ENCODE measurements at places on chromosomes 2 and 18.

- no peak for DNase-seq
Observed at GRCh38 chr2:171747371-171747770, 60.1 kb downstream of the DYNC1I2 start.

DNA sequence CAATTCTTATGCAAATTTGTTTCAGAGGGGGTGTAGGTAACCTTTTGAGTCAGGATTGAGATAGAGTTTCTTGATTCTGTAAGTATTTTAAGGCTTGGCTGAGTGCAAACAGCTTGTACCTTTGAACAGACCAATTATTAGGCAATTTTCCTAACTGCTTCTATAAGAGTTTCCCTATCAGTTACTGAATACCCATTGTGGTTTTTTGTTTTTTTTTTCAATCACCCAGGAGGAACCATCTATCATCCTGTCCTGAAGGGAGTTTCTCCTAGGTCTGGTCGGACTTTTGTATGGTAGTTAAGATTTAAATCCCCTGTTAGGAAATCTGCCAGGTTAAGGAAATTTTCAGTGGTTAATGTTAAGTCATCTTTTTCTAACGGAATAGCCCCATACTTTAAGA lies 319.4 kb upstream of the SLC39A10 start:
- peak; percentile 60 for DNase-seq

DNA sequence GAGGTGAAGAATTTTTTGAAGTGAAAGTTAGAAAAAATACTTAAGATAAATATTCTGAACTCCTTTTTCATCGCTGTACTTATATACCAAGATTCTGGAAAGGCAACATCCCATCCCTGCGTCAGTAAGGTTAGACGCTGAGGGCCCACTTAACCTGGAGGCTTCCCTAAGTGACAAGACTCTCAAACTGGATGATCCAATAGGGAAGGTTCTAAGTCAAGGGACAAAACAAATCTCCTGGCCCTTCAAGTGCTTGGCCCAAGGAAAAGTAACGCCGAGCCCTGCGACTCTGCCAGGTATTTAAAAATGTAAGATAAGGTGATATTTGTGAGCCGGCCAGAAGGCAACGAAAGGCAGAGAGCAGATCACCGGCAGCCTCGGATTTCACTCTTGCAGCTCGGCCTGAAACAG lies 1.3 kb downstream of the STK39 start:
- DNase-seq: no peak

GRCh38 chr2:60053791-60054190 lies 499.7 kb downstream of the BCL11A start:
- DNase-seq: no peak

GRCh38 chr18:49319590-49319989 lies 140.9 kb downstream of the DYM start:
- DNase-seq: no peak

GRCh38 chr2:6937582-6937981 lies 20.4 kb downstream of the RNF144A start:
- DNase-seq: no peak

DNA sequence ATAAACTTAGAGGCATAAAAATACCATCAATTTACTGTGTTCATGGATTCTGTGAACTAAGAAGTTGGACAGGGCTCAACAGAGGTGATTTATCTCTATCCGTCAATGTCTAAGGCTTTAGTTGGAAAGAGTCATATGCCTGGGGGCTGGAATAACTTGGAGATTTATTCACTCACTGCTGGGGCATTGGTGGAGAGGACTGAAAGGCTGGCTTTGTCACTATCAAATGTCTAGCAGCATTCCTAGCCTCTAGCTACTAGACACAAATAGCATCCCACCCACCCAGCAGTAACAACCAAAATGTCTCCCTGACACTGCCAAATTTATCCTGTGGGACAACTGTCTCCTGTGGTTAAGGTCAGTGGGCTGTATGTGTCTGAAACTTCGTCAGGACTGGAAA lies 71.0 kb downstream of the EVA1A start:
- DNase-seq: no peak

DNA sequence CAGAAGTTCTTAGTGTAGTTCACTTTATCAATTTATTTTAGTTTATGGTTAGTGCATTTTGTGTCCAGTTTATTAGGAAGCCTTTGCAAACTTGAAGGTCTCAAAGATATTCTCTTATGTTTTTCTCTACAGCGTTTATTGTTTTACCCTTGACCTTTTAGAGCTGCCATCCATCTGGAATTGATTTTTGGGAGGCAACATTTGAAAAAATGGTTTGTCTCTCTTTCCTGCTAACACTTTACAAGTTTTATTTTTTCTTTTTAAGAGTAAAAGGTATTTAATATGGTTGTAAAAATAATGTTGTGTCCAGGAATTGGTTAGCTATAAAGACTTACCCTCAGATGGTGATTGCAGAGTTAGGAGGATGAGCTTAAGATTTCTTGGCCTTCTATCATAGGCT lies 14.0 kb downstream of the GORASP2 start:
- DNase-seq: no peak

GRCh38 chr2:233179848-233180366 lies 71.6 kb upstream of the ATG16L1 start:
- no peak for DNase-seq

All from common myeloid progenitor, CD34-positive (primary cell).